ENCODE measurements at places on chromosomes 6 and 20.

- no peak for DNase-seq
Measured at GRCh38 chr6:128471907-128472306, 48.5 kb downstream of the PTPRK start.

DNA sequence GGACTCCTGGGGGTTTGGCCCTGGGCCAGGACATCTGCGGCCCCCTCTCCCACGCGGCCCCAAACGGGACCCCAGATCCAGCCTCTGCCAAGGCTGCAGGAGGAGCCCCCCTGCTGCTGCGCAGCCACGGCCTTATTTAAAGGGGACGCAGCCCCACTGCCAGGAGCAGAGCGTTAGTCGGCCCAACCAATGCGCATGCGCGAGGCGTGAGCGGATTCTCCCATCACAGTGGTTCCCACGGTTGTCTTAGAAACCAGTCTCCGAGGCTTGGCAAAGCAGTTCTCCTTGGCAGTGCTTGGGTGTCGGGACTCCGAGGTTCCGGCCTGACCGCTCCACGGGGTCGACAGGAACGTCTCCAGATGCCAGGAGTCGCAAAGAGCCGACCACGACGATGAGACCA, 288.3 kb upstream of the ZNF337 start:
- no peak for DNase-seq

DNA sequence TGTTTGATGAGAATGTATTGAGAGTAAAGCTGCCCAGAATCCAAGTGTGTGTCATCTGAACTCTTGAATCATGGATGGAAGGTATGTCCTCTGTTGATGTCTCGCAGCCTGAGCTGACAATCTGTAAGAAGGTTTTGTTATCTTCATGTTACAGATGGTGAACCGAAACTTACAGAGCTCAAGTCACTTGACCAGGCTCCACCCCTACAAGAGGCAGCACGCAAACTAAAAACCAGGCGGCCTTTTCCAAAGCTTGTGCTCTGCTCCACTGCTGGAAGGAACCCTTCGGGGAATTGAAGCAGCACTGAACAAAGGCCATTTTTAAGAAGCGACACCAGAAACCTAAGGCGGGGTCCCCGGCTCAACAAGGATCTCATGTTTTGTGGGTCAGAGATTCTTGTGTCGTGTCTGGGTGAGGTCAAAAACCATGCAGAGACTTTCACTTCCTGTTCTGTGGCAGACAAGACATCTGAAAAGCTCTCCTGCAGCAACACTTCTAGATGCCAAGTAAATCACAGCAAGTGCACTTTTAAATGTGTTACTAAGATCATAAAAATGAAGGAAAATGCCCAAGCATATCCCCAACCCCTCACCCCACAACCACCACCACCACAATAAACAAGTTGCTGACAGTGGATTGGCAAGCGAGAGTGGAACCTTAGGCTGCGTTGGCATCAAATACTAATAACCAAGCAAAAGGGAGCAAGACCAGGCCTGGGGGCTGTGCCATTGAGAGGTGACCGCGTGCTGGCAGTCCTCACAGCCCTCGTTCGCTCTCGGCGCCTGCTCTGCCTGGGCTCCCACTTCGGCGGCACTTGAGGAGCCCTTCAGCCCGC, 27.3 kb downstream of the NQO2 start:
- DNase-seq: no peak

- DNase-seq: no peak
Measured at GRCh38 chr6:149439626-149440025, 39.6 kb downstream of the SUMO4 start.

GRCh38 chr6:21001736-21002135, 467.5 kb downstream of the CDKAL1 start:
- no peak for DNase-seq

- peak; percentile 62 for DNase-seq
Measured at GRCh38 chr20:12012241-12013222, 94.8 kb downstream of the BTBD3 start.

DNA sequence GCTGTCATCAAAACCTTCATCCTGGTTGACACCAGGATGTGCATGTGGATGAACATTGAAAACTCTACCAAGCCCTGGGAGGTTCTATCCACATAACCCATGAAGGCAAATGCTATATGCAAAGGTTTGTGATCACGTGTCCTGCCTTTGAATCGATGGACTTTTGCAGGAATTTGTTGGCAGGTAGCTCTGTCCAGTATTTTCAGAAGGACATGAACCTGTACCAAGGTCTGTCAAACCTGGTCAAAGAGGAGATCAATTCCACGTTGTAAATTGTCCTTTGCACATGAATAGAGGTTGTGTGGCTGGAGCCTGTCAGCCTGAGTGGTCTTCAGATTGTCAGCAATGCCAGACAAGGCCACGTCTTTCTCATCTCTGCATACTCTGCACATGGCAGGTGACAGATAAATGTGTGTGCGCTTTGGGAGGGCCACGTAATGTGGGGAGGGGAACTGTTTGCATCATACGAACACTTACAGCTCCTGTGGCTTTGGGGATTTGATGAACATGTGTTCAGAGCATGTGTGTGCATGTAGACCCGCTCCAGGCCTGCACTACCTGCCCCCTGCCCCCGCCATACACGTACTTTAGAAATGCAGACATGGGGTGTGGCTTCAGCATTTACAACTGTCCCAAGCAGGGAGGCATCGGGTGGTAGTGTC, 169.1 kb downstream of the ERMARD start:
- no peak for DNase-seq

- peak; percentile 63 for DNase-seq
Measured at GRCh38 chr20:37315021-37315451, 25.6 kb downstream of the MANBAL start.

- peak; percentile 92 for DNase-seq
Measured at GRCh38 chr6:29813809-29814208, 13.8 kb upstream of the HLA-G start.

- peak; percentile 56 for DNase-seq
Measured at GRCh38 chr6:4637691-4638433, 138.3 kb upstream of the CDYL start.

- DNase-seq: peak; percentile 52
Measured at GRCh38 chr20:53657732-53658131, 64.1 kb upstream of the ZNF217 start.

DNA sequence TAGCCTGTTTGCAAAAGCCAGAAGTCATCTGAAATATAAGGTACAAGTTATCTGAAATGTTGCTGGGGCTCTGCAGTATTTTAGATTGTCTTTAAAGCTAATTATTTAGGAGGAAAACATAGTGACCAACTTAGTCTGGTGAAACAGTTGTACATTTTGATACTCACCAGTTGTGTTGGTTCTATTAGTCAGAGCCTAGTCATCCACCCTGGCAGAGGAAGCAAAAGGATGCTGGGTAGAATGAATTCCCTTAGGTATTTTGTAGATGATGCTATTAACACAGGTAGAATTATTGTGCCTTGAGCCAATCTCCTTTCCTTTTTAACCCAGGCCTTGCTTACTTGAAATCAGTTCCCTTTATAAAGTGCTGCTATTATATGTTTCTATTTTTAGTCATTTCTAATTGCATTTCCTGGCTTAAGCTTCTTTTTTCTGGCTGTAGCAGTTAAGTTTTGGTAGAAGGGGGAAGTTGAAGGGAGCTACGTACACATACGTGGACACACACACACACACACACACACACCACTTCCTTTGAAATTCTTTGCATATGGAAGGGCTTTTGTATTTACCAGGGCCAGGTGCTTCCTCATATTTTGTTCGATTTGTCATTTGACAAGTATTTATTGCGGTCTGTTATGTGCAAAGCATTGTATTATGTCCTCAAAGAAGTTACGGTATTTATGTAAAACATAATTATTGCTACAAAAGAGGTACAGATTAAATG, 82.4 kb downstream of the RTN4IP1 start:
- no peak for DNase-seq

DNA sequence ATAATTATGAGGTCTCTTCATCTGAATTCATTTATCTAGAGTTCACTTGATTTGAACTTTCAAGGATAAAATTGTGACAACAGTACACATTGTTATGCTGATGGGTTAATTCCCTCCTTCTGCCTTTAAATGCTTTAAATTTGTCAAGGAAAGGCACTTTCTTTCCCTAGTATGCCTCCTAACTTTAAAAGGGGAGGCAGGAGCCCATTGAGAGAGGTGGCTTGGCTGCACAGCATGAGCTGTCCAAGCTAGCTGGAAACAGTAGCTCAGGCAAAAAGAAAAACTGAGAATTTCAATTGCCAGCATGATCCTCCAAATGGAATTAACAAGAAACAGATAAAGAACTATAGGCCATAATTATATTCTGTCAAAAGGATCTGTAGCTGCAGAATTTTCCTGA, 243.3 kb upstream of the GRIK2 start:
- DNase-seq: no peak

DNA sequence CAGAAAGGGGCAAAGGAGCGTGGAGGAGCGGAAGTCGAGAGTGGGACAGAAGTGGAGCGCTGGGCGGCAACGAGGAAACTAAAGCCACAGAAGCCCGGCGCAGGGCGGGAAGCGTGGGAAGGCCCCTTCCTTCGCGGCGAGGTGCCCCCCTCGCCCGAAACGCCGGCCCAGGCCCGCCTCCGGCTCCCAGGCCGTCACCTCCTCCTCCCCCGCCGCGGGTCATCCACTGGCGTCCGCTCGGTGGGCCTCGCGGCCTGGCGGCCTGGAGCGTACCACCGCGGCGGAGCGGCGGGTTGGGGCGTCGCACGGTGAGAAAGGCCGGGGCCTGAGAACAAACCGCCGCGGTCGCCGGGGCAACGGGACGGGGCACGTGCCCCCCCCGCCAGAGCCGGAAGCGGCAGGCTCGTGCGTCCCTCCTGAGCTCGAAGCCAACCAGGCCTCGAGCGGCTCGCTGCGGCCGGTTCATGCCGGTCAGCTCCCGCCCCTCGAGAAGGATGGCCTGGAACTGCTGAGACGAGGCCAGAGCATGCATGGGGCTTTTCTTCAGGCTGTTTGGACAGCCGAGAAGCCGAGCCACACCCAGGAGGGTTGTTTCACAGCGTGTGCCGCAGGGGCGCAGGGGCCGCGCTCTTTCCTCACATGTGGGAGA, at the start of gene TCP11:
TSS of gene TCP11 (minus strand) at position 333 of the 649 bp plus-strand sequence. CDS start 469 bp downstream, outside the sequence.
- DNase-seq: no peak

DNA sequence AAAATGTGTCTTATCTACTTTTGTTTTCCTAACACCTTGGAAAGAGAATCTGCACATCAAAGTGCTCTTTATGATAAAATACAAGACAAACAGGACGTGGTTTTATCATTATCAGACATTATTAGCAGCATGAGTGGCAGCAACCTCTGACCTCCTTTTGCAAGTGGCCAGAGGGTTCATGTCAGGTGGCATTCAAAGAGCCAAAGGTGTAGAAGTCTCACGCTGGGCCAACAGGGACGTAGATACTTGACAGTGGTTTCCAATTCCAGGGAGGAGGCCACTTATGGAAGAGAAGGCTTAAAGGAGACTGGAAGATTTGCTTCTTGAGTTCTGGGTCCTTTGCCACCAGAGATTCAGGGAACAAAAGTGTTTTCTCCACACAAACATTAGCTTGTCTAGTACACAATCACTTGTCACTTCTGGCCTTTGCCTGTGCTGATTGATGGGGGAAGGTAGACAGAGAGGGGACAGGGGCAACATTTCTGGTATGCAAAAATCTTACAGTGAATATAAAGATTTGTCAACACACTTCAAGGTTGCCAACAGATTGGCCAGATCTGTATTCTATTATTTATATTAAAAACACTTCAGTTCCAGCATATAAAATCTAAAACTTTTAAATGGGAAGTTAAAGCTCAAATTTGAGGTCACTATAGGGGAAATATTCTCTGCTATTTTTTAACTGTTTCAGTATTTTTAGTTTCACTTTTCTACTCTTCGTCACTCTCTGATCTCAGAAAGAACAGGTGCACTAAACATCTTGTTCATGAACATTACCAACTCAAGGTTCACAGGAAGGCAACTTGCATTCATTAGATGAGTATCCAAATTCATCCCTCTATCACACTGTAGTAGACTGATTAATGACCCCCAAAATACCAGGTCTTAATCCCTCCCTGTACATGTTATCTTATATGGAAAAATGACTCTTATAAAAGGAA, 52.1 kb upstream of the FBXO30 start:
- DNase-seq: no peak

GRCh38 chr6:64477391-64477790, 841.8 kb downstream of the PHF3 start:
- no peak for DNase-seq

- no peak for DNase-seq
Measured at GRCh38 chr6:31308845-31309175, 36.9 kb upstream of the HLA-C start.

DNA sequence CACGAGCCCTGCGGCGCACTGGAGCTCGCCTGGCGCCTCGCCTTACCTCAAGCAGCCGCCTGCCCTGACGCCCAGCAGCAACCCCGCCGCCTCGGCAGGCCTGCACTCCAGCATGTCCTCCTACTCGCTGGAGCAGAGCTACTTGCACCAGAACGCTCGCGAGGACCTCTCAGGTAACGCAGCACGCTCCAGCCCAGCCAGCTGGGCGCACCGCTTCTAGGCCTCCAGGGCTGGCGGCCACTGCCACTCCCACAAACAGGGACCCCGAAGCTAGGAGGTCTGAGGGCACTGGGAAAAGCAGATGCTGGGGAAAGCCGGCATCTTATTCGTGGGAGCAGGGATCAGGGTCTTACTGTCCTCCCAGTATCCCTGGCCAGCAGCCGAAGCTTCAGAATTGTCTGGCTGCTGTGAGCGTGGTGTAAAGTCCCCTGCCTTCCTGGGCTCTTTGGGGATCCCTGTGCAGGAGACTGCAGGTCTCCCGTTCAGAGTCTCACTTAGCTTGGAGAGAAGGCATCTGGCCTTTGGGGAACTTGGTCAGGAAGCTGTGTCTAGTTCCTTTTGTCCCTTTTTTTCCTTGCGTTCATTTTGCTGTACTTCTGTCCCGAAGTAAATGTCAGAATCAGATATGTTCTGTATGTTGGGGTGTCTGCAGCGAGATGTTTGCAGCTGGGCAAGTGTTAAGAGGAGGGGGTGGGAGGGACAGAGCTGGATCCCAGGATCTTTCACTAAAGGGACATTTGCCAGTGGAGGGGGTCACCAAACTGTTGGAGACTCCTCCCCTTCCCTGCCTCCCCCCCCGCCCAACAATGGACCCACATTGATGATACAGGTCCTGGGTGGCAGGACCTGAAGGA, 1.8 kb downstream of the FOXF2 start:
- DNase-seq: peak; percentile 82

GRCh38 chr6:111985202-111985731, 68.6 kb upstream of the CCN6 start:
- DNase-seq: peak; percentile 96

- DNase-seq: no peak
Measured at GRCh38 chr20:45467861-45468260, 1.7 kb upstream of the WFDC2 start.

DNA sequence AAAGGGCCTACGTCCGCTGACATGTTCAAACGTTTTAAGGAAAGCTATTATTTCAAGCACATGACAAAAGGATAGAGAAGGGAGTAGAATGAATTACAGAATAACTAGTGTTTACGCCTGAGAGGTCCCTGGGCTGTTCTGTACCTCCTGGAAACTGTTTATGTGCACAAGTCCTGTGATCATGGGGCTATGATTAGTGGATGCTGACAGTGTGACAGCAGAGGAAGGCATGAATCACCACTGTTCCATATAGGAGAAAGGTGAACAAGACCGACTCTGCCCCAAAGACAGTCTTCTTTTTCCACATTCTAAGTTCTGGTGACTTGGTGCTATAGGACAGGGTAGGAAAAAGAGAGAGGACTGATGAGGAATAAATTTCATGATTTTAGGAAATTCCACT, 249.2 kb upstream of the PRDM1 start:
- no peak for DNase-seq

GRCh38 chr20:59786801-59787537, 146.5 kb downstream of the SYCP2 start:
- peak; percentile 43 for DNase-seq

- no peak for DNase-seq
Measured at GRCh38 chr6:22248513-22249308, 48.1 kb downstream of the PRL start.
